ENCODE measurements at places on chromosomes 1 and 21.

DNA sequence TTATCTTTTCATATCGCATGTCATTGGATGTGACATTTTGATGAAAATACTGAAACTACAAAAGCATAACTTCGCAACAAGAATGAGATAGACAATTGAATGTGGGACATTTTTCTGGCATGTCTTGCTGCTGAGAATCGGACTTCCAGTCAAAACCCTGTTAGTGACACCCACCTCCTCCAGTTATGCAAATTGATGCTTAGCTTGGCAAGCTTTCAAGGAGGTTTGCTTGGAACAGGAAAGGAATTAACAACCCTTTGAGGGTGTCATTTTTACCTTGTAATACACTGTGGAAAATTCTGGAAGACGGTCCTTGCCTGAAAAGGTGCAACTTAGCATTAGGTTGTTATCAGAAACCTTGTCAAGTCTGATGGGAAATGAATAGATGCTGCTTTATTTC is 38.8 kb upstream of the FAM3B start:
- no peak for DNase-seq

GRCh38 chr1:238789916-238790667 is 596.3 kb upstream of the CHRM3 start:
- no peak for DNase-seq

- no peak for DNase-seq
Observed at GRCh38 chr1:41874151-41874719, 44.5 kb downstream of the HIVEP3 start.

- DNase-seq = no peak
Observed at GRCh38 chr1:98086156-98086555, 165.3 kb upstream of the DPYD start.
